MG63 (cell line): ENCODE measurements at places on chromosomes 1 and 21. TPM values are rescaled to one million over a fixed set of nuclear protein-coding genes. Genes with fewer than 3 reads are reported as not detected.

- peak; percentile 25 for DNase-seq
These were observed 405.3 kb downstream of the RRAGC start for GRCh38 chr1:38454236-38454635.

DNA sequence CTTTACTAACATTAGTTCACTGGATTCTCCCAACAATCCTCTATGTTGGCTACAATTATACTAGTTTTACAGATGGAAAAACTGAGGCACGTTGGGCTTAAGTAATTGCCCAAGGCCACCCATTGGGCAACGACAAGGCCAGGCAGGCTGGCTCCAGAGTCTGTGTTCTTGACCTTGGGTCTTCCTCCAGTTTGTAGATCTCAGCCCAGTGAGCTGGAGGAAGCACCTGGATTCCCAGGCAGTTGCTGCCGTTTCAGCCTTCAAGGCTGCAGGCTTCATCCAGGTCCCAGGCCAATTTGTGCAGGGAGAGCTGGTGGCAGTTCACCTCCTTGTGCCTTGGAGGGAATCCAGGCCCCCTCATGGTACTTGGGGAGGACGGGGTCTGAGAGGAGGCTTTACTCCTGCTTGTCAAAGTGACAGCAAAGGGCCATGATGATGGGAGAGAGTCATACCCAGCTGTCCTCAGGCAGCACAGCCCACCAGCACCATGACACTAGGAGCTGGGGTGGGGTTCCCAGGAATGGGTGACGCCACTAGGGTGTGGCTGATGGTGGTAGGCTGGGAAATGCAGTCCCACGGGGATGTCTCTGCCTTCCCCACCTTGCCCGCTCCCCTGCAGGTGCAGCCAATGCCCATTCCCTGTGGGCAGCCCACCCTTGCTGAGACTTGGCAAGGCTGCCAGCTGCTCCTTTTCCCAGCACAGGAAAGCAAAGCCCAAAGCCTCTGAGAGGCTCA, 27.1 kb downstream of the PKP1 start:
- no peak for DNase-seq

Gene NIBAN1
- 11.0 and 12.8 TPM in 2 replicates for total RNA-seq

Gene AMY2A
- total RNA-seq, result not detected in 2 replicates

- no peak for DNase-seq
These were observed 23.3 kb upstream of the RPE65 start for GRCh38 chr1:68473060-68473459.

Gene RAB7B
- total RNA-seq, result 17.5 and 25.7 TPM in 2 replicates

GRCh38 chr1:10456048-10456447, 6.2 kb downstream of the CORT start:
- DNase-seq, result no peak

- no peak for DNase-seq
These were observed 15.9 kb downstream of the PLEKHA6 start for GRCh38 chr1:204343802-204344201.

Gene CRYAA
- total RNA-seq, result not detected in 2 replicates

Gene S100A8
- total RNA-seq, result not detected in 2 replicates

Gene ZNF124
- total RNA-seq, result 56.8 and 82.3 TPM in 2 replicates

GRCh38 chr1:113617438-113618141, 141.7 kb downstream of the PHTF1 start:
- DNase-seq, result no peak

- no peak for DNase-seq
These were observed 30.8 kb downstream of the DDR2 start for GRCh38 chr1:162663086-162663485.

DNA sequence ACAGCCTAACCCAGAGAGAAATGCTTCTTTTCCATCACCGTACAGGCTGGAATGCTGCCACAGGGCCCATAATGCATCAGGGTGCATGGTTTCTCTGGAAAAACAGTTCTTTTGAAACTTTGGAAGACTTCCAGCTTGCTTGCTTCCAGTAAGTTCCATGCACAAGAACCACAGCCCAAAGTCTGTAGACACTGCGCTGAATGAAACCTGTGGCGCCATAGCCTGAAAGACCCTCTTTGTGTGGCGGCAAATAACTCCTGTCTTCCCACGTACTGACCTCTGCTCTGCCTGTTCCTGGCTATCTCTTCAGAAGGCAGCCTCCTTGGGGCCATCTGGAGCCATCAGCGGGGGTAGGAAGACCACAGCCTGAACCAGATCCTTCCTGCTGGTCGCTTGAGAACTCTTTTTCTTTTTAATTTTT, 15.1 kb downstream of the MIIP start:
- no peak for DNase-seq

- no peak for DNase-seq
These were observed 761 bp upstream of the PAX7 start for GRCh38 chr1:18629659-18630510.

GRCh38 chr1:179883745-179884138, 1.7 kb downstream of the TOR1AIP1 start:
- DNase-seq, result no peak

- DNase-seq, result peak; percentile 41
These were observed 91.5 kb downstream of the SIPA1L2 start for GRCh38 chr1:232538224-232538942.

- no peak for DNase-seq
These were observed 271.5 kb upstream of the TMEM51 start for GRCh38 chr1:14881775-14882672.

Gene RPTN
- not detected in 2 replicates for total RNA-seq

Gene ZBTB37
- total RNA-seq, result 3.1 and 3.2 TPM in 2 replicates

Gene KCNJ6
- total RNA-seq, result not detected in 2 replicates

DNA sequence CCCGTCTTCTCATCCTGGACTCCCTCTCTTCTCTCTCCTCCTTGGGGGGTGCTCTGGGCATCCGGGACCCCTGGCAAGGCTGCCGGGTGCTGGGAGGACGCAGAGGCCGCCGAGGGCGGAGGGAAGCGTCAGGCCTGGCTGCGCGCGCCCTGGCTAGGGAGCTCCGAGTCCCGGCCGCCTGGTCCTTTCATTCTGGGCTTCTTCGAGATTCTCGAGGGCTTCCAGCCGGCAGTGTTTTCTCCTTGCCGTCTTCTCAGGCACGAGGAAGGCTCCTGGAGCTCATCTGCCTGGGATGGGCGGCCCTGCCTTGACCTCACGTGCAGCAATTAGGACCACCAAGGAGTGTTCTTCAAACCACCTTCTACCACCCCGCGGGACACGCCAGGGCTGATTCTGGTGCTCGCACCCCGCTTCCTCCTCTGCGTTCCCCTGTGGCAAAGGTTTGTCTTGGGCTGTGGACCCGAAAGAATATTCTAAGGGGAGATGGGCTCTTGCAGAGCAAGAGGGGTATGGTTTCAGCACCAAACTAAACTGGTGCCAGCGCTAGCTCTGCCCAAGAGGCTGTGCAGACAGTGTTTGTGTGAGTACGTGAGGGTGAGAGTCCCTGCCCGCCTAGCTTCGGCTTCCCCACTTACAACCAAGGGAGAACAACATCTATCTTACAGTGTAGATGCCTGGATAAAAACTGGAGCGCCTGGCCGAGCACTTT, 36.5 kb downstream of the PIK3CD start:
- DNase-seq, result peak; percentile 19

DNA sequence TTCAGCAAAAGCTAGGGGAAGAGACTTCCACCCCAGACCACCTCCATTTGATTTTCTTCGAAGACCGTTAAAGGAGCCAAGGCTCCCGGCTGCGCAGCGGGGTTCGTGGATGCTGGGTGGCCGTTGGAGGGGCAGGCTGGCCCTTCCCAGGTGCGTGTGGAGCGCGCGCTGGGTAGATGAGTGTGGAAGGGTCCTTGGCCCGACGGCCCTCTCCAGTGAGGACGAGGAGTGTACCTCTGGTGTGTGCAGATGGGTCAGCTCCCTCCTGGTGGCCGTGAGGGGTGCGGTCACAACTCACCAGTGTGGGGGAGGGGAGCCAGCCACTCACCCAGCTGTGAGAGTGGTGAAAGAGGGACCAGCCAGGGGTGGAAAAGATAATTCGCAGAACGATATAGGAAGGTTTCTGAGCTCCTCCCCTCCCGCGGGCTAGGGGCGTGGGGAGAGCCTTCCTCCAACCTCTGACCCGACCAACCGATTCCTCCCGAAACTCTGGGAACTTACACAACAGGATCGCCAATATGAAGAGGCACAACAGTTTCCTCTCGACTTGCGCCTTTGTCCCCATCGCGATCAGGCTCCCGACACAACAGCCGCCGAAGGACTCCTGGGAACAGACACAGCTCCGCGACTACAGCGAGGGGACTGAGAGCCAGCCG, at the start of gene F11R:
Gene F11R, minus strand, starts transcription at position 644 of the 656 bp plus-strand sequence. Its CDS starts 79 bp downstream, at position 565.
- no peak for DNase-seq

DNA sequence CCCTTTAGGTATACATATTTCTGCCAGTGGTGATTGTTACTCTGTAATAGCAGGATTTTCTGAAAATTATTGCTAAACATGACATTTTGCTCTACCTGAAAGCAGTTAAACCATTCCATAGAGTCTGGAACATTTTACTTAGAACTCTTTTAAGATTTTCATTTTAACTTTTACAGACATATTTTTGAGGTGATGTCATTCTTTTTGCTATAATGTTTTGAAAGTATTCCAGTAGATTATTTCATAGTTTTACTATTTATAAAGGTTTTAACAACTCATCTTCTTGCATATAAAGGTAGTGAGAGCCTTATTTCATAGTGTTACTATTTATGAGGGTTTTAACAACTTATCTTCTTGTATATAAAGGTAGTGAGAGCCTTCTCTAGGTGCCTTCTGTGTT, 42.9 kb downstream of the PTBP2 start:
- DNase-seq, result no peak

Gene NTNG1
- 0.13 TPM in 1 of 2 replicates, not detected in the other for total RNA-seq

- no peak for DNase-seq
These were observed 1599.5 kb downstream of the NCAM2 start for GRCh38 chr21:22597660-22598255.

Gene GSTM2
- total RNA-seq, result 20.0 and 22.2 TPM in 2 replicates

Gene PTPRC
- total RNA-seq, result 7.0 and 12.1 TPM in 2 replicates

DNA sequence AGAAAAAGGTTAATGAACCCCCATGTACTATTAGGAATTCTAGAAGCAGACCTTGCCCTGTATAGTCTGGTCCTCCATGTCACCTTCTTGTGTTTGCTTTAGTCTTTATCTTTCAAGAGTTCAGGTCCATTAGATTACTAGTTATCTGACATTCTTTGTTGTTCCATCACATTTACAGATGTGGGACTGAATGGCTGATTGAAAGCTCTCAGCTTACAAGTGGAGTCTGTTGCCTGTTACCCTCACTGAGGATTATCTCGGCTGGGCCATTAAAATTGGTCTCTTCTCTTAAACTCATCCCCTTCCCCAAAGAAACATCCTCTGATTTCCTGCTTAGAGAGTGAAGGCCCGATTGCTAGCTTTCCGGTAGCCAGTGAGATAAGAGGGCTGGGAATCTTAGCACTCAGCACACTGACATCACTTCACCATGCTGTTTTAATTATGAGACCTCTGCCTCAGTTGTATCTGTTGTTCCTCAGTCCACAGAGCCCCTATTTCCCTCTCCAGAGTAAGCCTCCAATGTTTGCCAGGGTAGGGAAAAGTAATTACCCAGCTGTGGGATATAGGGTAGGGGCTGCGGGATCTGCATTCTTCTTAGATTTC, 76.8 kb downstream of the LPGAT1 start:
- DNase-seq, result no peak

Gene SELENOF
- total RNA-seq, result 202 and 203 TPM in 2 replicates

GRCh38 chr1:9289711-9290485, 2.8 kb upstream of the SPSB1 start:
- peak; percentile 87 for DNase-seq
